ENCODE measurements at places on chromosomes 7 and 10.

DNA sequence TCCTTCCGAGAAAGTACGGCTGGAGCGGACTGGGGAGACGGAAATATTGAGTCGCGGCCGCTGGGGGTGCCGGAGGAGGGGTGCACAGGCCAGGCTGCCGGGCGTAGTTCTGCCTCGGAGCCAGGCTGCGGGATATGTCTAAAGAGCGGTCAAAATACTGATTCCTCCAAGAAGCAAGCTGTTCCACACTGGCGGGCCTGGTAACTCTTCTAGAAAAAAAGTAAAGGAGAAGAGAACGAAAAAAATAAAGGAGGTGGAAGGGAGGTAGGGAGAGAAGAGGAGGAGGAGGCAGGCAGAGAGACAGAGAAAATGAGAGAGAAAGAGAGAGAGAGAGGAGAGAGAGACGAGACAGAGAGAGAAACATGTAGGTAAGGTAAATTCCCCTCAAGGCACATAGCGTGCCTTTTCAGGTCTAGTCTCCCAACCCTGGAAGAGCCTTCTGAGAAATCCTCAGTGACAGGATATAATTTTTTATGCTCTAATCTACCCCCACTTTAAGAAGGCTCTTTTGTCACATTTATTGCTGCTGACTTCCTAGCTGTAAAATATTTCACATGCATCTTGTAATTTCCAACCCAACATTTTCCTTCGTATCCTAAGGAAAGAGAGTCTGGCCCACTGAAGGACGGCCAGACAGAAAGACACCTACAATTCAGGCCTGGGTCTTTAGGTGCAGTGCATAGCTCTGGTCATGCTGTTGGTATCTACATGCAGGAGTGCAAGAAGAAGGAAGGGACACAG, 5.7 kb downstream of the DLX5 start:
- DNase-seq = no peak

DNA sequence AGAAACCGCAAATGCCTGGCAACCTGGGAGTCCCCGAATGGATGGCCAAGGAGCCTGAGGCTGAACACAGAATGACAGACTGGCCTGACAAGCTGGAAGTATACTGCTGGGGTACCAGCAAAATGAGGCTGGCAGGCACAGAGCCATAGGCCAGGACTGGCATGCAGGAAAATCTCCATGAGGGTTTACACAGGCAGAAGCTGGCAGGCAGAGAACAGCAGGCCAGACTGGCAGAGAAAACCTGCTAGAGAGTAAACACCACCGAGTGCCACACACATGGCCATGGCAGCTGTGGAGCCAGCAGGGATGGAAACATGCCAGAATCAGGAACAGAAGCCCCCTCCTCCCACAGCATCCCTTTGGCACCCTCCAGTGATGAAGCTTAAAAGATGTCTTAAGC, 63.4 kb downstream of the CRPPA start:
- no peak for DNase-seq

- no peak for DNase-seq
These were observed 955.6 kb downstream of the GATA3 start for GRCh38 chr10:9010093-9010492.

DNA sequence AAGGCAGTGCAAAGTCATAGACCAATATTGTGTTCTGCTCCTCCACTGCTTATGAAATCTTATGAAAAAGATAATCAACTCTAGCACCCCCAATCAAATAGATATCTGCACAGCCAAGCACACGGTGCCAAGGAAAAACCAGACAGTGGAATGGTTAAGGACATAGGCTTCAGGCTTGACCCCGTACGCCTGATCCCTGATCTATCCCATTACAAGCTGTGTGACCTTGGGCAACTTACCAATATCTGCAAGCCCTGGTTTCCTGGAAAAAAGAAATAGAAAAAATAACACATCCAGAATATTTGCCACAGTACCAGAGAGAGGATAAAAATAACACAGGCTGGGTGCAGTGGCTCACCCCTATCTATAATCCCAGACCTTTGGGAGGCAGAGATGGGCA, 56.9 kb downstream of the GRB10 start:
- DNase-seq = no peak

DNA sequence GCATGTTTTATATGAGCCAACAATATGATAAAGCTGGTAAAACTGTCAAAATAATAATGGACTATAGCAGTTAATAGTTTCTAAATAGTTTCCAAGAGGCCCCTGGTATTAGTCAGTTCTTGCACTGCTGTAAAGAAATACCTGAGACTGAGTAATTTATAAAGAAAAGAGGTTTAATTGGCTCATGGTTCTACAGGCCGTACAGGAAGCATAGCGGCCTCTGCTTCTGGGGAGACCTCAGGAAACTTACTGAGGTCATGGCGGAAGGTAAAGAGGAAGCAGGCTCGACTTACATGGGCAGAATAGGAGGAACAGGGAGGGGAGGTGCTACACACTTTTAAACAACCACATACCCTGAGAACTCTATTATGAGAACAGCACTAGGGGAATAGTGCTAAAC, 104.6 kb downstream of the PPP1R9A start:
- no peak for DNase-seq

DNA sequence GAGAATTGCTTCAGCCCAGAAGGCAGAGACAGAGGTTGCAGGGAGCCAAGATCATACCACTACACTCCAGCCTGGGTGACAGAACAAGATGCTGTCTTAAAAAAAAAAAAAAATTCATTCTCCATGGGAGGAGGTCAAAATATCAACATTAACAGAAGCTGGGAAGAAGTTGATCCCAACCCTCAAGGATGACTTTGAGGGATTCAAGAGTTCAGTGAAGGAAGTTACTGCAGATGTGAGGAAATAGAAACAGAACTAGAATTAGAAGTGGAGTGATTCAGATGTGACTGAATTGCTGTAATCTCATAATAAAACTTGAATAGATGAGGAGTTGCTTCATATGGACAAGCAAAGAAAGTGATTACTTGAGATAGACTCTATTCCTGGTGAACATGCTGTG, 19.7 kb upstream of the RPEL1 start:
- no peak for DNase-seq

DNA sequence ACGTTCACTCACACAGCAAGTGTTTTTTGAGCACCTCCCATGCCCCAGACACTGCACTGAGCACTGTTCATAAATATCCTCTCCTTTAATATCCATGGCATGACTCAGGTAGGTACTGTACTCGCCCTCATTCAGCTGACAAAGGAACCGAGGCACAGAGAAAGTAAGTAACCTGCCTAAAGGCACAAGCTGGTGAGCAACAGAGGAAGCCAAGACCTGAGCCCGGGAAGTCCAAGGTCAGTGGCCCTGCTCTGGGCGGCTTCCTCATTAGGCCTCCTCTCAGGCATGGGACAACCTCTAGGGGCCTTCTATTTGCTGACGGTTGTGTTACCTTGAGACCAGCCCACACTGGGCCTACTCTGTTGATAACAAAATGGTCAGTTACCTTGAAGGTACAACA, 45.1 kb upstream of the EZH2 start:
- DNase-seq = no peak

DNA sequence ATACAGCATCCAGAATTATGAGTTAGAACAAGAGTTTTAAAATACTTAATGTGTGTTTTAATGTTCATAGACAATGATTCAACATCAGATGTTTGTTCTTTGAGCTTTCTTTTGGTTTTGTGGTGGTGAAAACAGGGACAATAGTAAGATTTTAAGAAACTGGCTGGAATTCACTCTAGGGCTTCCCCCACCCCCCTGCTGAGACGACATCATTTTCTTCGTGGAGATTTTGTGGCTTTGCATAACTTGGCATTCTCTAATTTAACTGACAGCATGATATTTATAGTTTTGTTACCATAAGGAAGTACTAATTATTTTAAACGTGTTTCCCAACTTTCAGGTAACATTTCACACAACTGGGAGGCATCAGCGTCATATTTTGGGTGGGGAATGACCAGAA, 184.1 kb downstream of the BICC1 start:
- no peak for DNase-seq

- DNase-seq = no peak
These were observed 3.0 kb downstream of the BTBD16 start for GRCh38 chr10:122273966-122274545.

GRCh38 chr7:107976620-107977019, 26.3 kb downstream of the LAMB1 start:
- DNase-seq = no peak

- no peak for DNase-seq
These were observed 103.7 kb downstream of the TCERG1L start for GRCh38 chr10:131207584-131208532.

- DNase-seq = no peak
These were observed 121.4 kb downstream of the ZFAND4 start for GRCh38 chr10:45550903-45551786.

GRCh38 chr10:88162852-88163251, 299.4 kb downstream of the PTEN start:
- no peak for DNase-seq

- no peak for DNase-seq
These were observed 111.6 kb downstream of the MAD1L1 start for GRCh38 chr7:2120841-2121830.

DNA sequence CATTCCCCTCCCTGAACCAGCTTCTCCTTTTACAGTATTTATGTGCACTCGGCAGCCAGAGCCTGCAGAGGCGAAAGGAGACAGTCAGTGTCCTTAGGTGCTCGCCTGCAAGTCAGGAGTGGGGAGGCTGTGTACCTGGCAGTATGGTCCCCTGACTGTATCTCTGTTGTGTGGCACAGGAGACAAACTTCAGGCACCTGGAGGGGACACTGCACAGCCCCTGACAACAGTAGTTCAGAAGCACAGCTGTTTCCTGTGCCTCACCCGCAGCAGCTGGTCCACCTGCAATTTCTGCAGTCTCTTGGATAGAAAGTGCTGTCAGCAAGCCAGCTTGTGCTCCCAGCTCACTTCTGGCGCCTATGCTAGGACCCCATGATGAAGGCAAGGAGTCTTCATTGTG, 73.4 kb upstream of the LAMB4 start:
- no peak for DNase-seq

- DNase-seq = no peak
These were observed 42.8 kb downstream of the NIPSNAP2 start for GRCh38 chr7:56007167-56007652.

DNA sequence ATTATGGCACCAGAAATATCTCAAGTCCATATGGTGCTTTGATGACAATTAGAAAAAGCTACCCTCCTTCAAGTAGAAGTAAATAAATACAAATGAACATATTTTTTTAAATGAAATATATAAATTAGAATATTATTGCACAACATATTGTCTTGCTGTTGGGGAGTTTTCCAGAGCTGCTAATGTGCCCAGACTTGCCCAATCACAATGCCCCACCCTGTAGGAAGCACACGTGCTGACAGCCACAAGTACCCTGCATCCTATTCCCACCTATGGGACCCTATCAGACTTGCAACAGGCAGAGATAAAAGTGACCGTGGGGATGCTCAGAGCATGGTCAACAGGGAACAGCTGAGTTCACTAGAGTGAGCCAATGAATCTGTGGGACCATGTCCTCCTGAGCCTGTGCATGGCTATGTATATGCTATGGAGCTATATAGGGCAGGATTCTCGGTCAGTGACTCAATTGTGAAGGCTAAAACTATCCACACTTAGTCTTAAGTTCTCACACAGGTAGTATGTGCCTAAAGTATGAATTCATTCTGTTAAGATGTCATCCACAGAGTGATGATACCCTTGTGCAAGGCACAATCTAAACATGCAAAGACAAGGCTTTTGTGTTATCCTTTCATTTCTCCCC, 336.0 kb downstream of the HGF start:
- no peak for DNase-seq

- no peak for DNase-seq
These were observed 23.5 kb upstream of the CARD11 start for GRCh38 chr7:3067193-3067592.

- DNase-seq = no peak
These were observed 32.9 kb downstream of the GPER1 start for GRCh38 chr7:1120791-1121190.

DNA sequence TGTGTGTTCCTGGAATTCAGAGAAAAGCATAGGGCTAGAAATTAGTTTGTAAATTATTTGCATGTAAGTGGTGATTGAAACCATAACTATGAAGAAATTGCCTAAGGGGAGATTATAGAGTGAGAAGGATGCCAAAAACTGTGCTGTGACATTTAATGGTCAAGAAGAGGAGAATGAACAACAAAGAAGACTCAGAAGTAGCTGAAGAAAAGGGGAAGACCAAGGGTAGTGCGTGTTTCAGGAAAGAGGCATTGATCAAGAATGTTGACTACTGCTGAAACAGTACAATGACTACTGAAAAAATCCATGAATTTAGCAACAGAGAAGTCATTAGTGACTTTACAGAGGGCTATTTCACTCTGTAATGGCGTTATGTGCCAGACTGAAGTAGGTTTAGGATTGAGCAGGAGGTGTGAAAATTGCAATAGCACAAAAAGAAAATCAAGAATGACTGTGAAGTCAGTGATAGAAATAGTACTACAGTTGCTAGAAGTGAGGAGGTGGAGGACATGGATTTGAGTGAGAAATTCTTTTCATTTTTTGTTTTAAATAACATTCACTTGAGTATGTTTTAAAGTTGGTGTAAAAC, 28.9 kb upstream of the SAMD9L start:
- no peak for DNase-seq

DNA sequence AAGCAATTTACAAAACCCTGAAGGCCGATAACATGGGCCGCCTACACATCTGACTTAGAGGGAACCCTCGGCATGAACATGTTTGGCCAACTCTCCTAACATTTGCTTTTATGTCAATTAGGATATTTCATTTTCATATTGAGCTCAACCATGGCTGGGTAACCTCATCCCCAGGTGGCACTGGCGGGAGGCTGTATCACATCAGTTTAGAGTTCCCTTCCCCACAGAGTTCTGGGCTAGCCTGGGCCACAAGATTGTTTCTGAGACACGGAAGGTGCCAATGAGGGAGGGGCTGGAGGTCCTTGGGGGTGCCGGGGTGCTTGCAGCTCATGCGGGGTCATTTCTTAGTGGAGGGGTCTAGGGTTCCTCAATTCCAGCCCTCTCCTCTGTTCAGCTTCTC, 386.5 kb upstream of the MKI67 start:
- DNase-seq = no peak

- DNase-seq = no peak
These were observed 780.3 kb downstream of the SUGCT start for GRCh38 chr7:40915071-40915470.

GRCh38 chr10:25815999-25816768, 117.8 kb upstream of the MYO3A start:
- no peak for DNase-seq

- DNase-seq = no peak
These were observed 76.4 kb upstream of the NRP1 start for GRCh38 chr10:33410860-33411234.

GRCh38 chr7:46115410-46115809, 194.3 kb upstream of the IGFBP3 start:
- DNase-seq = no peak

GRCh38 chr10:103645141-103646054, 151.9 kb downstream of the NEURL1 start:
- no peak for DNase-seq

Measured in activated T-helper 1 cell treated with anti-CD3 and anti-CD28 coated beads, Interleukin-12 subunit alpha, Interleukin-12 subunit beta, Interleukin-2, Interleukin-4 antibody, amounts not matched to agents 30 ng/mL and 10 ng/mL and 1 ng/mL, durations not matched to agents 14 hours and 24 hours and 36 hours (primary cell).